ENCODE measurements at places on chromosomes 1 and 21.
A peak's percentile ranks its signal among the peaks of the same experiment; 100 is the strongest.

- no peak for DNase-seq
Observed at GRCh38 chr1:94456736-94457135, 38.5 kb downstream of the ABCD3 start.

- DNase-seq: no peak
Observed at GRCh38 chr1:66415866-66416265, 118.1 kb upstream of the SGIP1 start.

DNA sequence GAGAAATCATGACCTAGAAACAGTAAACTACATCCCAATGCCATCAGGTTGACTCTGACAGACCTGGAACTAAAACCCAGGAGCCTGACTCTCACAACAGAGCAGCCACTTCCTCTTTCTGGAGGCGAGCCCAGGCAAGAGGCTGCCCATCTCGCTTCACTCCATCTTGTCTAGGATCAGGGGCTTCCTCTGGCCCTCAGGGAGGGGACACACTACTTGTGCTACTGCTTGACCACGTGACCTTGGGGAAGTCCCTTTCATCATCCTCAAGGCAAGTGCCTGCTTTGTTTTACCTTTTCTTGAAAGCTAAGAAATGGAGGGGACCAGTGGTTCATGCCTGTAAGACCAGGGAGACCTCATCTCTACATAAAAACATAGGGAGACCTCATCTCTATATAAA, 2.6 kb upstream of the TENT5B start:
- DNase-seq: no peak

DNA sequence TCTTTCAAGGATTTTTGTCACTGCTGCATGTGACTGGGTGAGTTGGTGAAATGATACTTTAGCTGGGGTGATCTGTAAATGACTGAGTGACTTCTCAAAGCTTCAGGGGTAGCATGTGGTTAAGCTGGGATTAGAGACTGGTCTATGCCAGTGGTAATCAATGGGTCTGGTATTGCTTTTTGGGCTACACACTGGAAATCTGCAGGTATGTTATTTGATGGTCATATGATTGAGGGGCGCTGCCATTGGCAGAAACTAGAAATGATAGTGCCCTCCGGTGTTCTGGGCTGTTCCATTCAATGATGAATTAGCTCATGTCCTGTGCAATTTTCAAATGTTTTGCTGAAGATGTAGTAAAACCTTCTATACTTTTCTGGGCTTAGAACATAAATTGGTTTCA, 39.7 kb upstream of the DNAJC6 start:
- no peak for DNase-seq

DNA sequence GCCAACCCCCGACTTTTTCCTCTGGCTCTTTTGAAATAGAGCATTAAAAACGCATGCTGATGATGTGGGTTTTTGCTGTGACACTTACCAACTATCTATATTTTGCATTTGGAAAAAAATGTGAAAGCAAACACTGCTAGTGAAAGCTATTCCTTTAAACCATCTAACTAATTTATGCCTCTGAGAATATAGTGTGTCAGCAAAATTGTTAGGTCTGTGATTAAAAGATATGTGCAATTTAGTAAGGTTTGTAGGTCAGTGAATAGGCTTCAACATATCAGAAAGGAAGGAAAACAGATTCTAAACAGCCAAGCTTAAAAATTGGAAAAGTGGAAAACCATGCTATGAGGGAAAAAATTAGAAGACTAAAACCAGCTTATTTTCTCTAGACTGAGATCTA, 1929.3 kb downstream of the NCAM2 start:
- DNase-seq: no peak

DNA sequence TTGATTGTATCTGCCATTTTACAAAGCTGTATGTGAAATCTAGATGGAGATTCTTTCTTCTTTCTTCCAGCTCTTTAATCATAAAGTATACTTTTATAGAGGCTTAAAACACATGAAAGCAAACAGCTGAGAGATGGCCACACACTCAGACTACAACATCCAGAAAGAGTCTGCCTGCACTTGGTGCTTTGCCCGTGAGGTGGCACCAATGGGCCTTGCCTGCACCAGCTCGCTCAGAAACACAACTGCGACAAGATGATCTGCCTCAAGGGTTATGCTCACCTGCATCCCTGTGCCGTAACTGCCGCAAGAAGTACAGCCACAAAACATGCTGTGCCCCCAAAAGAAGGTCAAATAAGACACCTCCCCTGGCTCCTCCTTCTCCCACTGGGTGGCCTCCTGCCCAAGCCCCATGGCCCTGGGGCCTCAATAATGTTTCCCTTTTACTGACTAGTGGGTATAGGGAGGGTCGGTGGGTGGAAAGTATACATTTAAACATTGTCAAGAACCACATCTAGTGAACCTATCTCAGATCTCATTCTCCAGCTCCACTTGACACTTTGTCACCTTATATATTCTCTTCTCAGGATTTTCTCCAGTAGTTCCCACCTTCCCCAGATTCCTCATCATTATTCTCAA, 66.7 kb upstream of the ANGPTL3 start:
- peak; percentile 56 for DNase-seq

DNA sequence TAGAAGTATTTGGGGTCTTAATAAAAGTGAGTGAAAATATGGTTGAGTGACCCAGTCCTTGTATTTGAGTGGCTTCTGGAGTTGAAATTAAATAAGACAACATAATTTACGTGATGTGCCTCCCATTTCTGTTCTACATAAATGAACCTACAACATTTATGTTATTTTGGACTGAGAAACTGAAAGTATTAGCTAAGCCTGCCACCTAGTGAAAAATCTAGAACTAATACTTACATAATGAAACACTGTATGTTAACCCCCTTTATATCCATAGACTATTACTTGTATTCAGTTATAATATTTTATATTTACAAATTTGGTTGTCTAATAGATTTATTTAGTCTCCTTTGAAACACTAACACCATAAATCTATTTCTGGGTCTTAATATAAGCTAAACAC, 298.9 kb downstream of the KCNT2 start:
- DNase-seq: no peak

- no peak for DNase-seq
Observed at GRCh38 chr1:29599071-29599470, 362.7 kb downstream of the PTPRU start.

GRCh38 chr1:9881838-9882249, 28.2 kb downstream of the CTNNBIP1 start:
- DNase-seq: no peak

DNA sequence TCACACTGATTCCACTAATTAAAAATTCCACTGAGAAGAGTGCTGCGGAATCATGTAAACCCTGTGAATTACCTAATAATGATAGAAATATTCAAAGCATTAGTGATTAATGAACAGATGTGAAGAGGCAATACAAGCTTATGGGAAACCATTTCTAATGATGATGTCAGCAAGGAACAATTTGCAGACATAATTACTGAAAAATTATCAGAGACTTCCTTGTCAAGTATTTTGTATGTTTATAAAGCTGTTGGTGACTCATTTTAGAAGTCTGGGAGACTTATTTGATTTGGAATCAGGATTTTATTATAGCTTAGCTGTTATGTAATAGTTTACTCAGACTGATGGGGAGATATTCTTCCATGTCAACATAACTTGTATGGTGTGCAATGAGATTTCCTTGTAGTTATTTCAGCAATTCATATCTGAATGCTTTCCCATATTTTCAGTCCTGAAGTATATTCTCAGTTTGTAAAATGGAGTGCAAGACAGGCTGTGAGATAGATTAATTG, 135.5 kb downstream of the TGFB2 start:
- no peak for DNase-seq

DNA sequence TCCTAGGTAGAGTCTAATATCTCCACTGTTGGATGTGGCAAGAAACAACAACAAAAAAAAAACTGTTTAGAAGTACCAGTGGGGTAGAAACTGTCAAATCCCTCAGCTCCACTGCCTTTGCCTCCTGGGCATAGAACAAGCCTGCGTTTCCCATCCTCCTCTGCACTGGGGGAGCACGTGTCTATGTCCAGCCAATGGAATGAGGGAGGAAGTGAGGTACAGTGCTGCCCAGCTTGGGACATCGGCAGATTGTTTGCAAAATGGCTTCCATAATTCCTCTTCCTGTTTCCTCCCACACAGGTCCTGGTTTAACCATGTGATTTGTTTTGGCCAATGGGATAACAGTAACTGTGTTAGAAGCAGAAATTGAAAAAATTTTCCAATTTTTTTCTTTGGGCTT, 39.1 kb downstream of the PSMG1 start:
- no peak for DNase-seq

GRCh38 chr21:42929969-42930368, 4.5 kb upstream of the ERVH48-1 start:
- no peak for DNase-seq

DNA sequence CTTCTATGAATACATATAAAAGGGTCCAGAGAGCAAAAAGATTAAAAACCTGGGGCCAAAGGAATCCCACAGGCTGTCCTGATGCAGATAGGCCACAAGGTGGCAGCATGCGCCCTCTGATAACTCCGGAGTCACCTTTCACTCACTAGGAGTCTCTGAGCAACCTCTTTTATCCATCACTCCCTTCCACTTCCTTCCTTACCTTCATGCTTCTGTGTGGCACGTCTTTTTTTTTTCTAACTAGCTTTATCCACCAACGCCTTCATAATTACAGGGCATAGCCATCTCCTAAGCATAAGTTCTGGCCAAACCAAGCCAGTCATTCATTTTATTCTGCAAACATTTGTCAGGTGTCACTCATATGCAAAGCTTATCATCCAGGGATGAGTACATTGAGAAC, 3.9 kb upstream of the PGLYRP4 start:
- DNase-seq: peak; percentile 62

DNA sequence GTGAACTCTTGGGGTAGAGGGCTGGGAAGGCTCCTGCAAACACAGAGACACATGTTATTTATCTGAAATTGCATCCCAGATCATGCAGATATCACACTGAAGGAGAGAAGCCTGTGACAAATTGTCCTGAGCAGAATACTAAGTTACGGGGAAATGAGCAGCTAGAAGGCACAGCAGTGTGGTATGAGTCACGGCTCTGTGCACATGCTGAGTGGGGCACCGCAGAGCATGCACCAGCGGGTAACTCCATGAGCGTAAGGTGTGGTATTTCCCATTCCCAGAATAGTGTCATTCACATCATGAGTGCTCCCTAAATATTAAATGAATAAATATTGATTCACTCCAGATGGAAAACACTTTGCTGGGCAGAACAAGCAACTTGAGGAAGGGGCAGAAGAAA, 21.3 kb upstream of the FCRL2 start:
- DNase-seq: no peak

DNA sequence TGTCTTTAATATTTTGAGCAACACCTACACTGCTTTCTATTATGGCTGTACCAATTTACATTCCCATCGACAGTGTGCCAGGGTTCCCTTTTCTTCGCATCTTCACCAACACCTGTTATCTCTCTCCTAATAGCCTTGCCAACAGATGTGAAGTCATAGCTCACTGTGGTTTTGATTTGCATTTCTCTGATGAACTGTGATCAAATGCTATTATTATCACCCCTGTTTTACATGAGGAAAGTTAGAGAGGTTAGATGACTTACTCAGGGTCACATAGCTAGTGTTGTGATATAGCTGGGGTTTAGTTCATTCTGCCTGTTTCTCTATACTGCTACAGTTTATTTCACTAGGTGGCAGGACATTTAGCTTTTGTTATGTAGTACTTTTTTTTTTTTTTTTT, 204.1 kb downstream of the FMN2 start:
- DNase-seq: no peak

- no peak for DNase-seq
Observed at GRCh38 chr1:171683870-171684269, 31.4 kb upstream of the MYOC start.

GRCh38 chr1:14396100-14396499, 202.4 kb upstream of the KAZN start:
- DNase-seq: no peak

- no peak for DNase-seq
Observed at GRCh38 chr1:153346077-153346723, 2.4 kb downstream of the PGLYRP4 start.
